NCI-H1417 treated with DMSO at 0.1 percent for 48 hours (cell line): ENCODE measurements at places on chromosomes 2 and 18.

DNA sequence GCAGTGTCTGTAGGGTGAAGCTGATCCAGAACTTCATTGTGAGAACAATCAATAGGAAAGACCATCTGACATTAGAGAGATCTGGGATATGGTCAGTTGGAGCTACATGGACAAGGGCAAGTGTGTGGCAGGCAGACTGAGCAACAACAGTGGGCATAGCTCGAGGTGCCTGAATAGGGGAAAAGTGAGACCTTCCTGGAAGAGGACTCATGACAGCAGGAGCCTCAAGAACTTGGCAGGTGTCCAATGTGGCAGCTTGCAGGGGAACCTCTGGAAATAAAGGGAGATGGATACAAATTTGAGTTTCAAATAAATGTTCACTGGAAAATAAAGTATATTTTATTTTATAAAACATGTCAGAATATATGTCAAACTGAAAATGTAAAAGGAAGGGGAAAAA is 117.9 kb downstream of the TANC1 start:
- no peak for DNase-seq

- no peak for DNase-seq
These were observed 23.8 kb downstream of the SOWAHC start for GRCh38 chr2:109637749-109638570.

DNA sequence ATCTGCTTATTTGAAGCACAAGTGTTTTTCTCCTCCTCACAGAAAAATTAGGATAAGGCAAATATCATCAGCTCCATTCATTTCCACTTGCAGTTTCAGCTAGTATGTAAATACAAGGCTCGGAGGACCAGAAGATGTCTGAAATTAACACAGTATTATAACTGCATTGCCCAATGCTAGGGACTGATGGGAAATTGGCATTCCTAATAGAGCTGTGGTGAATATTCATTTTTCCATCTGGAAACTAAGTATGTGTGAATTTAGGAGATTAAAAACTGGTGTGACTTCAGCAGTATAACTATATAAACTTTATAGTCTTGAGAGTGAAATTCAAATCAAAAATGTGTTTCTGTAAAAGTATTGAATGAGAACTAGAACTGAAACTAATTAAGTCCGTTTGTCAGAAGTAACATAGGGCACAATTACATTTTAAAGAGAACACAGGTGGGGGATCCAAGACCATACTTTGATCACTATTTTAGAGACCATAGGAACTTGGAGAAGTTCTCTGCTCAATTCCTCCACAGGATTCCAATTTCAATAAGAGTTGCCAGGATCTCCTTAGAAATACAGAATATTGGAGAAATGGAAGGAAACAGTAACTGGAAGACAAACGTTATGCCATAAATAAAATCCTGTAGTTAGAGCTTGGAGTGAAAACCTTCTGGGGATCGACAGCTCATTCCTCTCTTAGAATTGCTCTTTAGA is 12.1 kb upstream of the ITGA6 start:
- no peak for DNase-seq

DNA sequence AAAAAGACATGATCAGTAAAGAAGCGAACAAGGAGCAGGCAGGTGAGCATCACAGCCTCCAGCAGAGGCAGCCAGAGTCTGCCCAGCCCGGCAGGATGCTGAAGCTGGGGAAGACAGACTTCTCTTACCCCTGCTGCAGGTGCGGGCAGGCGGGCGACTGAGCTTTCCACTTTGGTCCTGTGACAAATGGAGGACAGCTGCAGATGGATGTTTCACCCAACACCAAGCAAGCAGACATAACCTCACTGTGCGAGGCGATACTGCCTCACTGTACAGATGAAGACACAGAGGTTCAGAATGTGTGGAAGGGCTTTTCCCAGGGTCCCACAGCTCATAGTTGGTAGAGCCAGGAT is 251.0 kb downstream of the AFF3 start:
- no peak for DNase-seq

DNA sequence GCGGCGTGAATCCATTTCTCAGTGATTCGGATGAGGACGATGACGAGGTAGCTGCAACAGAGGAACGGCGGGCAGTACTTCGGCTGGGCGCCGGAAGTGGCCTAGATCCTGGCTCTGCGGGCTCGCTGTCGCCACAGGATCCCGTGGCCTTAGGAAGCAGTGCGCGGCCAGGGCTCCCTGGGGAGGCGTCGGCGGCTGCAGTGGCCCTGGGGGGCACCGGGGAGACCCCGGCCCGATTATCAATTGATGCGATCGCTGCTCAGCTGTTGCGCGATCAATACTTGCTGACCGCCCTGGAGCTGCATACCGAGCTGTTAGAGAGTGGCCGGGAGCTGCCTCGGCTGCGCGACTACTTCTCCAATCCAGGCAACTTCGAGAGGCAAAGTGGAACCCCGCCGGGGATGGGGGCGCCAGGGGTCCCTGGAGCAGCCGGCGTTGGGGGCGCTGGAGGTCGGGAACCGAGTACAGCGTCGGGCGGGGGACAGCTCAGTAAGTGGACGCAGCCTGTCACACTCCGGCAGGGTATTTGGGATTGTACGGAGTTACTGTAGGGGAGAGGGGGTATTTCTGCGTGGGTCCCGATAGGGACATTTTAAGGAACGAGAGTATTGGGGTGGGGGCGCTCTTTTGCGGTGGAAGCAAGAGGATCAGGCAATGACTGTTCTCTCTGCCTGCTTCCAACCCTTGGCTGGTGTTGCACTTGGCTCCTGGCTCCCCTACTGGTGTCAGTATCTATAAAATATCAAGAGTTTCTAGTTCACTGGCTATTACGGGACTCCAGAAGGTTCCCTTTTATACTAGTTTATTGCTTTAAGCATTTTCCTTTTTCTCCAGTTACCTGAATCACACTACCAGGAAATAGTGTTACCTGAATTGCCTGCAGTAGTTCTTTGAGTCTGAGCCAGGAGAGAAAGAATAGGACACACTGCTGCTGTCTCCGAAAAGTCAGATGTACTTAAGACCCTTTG is 772 bp downstream of the RELCH start:
- DNase-seq: no peak
